ENCODE measurements at places on chromosomes 12 and 14.

DNA sequence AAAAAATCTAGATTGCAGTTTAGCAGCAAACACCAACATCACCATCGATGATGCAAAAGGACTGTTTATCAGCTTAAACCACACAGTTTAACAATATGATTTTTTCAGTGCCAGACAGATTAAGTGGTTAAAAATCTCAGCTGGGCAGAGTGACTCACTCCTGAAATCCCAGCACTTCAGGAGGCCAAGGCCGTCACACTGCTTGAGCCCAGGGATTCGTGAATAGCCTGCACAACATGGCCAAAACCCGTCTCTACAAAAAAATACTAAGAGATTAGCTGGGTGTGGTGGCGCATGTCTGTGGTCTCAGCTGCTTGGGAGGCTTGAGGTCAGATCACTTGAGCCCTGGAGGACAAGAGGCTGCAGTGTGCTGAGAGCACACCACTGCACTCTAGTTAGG, 8.9 kb downstream of the RSRC2 start:
- no peaks in the 10 kb centered on the region for H3K27me3 ChIP-seq
- H3K4me3 ChIP-seq: no peak overlapping the region
- H3K36me3 ChIP-seq: peaks cover 95% of the 10 kb centered on the region
- DNase-seq: no peak

DNA sequence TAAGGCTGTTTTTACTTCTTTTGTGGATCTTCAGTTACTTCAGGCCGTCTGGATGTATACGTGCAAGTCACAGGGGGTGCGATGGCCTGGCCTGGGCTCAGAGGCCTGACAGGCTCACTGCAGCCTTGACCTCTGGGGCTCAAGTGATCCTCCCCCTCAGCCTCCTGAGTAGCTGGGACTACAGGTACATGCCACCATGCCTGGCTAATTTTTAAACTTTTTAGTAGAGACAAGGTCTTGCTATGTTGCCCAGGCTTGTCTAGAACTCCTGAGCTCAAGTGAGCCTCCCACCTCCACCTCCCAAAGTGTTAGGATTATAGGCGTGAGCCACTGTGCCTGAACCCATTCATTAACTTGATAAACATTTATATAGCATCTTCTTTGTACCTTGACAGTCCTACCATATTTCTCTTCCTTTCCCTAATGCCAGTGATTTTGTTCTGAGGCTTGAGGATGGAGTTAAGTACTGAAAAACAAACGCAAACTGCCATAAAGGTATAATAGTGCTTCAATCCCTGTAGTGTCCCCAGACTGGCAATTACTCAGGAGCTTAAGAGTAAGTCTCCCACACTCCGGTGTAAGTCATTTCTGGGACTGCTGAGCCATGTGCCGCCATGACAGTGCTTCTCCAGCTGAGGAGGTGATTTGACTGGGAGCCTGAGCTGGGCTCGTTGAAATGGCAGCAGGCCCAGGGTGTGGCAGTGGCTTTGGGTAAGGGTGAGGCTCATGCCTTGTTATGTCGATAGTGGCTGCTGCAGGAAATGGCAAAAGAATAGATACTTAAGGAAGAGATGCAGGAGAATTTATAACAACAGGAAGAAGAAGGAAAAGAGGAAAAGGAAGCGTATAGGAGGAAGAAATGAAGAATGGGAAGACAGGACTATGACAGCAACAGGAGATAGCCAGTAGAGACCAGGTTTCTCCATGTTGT, 43.7 kb upstream of the HECTD1 start:
- H3K4me3 ChIP-seq: no peak overlapping the region
- H3K27me3 ChIP-seq: no peaks in the 10 kb centered on the region
- no peak overlapping the region for H3K27ac ChIP-seq
- no peaks in the 10 kb centered on the region for H3K4me1 ChIP-seq
- DNase-seq: no peak
- no peaks in the 10 kb centered on the region for H3K36me3 ChIP-seq

DNA sequence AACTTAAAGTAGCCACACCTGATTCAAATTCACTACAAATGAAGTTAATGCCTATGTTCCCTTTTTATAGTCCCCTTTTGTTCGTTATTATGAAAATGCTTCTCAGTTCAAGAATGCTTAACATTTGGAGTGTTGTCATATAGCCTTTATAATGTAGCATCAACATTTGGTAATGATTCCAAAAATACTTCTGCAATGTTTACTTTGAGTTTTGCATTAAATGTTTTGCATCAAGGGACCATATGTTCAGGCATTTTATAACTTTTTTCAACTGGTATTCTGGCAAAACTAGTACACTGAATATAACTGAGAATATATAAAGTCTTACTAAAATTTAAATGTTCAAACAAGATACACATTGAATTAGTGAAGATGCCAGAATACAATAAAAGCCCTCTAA, 209.6 kb upstream of the SLC16A7 start:
- H3K36me3 ChIP-seq: no peaks in the 10 kb centered on the region
- H3K27ac ChIP-seq: no peak overlapping the region
- no peaks in the 10 kb centered on the region for H3K27me3 ChIP-seq
- DNase-seq: no peak
- H3K4me3 ChIP-seq: no peak overlapping the region

DNA sequence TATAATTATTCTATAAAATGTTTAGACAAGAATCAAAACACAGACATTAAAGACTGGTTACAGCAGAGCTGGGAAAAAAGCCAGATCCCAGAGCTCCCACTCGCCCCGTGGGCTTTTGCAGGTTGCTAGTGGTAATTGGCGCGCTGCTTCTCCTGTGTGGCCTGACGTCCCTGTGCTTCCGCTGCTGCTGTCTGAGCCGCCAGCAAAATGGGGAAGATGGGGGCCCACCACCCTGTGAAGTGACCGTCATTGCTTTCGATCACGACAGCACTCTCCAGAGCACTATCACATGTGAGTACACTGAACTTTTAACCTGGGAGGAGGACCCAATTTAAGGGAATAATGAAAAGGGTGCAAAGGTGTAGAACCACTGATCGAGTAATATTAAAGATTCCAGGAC, 7.5 kb downstream of the TMEM52B start:
- no peaks in the 10 kb centered on the region for H3K36me3 ChIP-seq
- DNase-seq: no peak
- no peaks in the 10 kb centered on the region for H3K27me3 ChIP-seq
- H3K4me3 ChIP-seq: no peak overlapping the region
- H3K27ac ChIP-seq: no peak overlapping the region
- H3K4me1 ChIP-seq: peaks cover 18% of the 10 kb centered on the region

DNA sequence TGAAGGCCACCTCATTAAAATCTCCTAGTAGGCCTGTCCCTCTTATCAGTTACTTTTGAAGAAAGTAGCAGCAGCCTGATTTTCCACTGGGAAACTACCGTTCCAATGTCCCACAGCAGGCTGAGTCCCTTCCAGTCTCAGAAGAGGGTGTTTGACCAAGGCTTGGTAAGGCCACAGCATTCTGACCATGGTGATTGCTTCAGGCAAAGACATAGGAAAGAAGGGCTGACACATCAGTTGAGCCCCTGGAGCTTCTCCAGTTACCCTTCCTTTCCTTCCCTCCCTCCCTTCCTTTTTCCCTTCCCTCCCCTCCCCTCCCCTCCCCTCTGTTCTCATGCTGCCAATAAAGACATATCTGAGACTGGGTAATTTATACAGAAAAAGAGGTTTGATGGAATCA, 234.3 kb upstream of the NOS1 start:
- H3K27ac ChIP-seq: no peak overlapping the region
- no peak for DNase-seq
- H3K36me3 ChIP-seq: no peaks in the 10 kb centered on the region
- peaks cover 11% of the 10 kb centered on the region for H3K27me3 ChIP-seq
- no peak overlapping the region for H3K4me3 ChIP-seq
- H3K4me1 ChIP-seq: no peaks in the 10 kb centered on the region

DNA sequence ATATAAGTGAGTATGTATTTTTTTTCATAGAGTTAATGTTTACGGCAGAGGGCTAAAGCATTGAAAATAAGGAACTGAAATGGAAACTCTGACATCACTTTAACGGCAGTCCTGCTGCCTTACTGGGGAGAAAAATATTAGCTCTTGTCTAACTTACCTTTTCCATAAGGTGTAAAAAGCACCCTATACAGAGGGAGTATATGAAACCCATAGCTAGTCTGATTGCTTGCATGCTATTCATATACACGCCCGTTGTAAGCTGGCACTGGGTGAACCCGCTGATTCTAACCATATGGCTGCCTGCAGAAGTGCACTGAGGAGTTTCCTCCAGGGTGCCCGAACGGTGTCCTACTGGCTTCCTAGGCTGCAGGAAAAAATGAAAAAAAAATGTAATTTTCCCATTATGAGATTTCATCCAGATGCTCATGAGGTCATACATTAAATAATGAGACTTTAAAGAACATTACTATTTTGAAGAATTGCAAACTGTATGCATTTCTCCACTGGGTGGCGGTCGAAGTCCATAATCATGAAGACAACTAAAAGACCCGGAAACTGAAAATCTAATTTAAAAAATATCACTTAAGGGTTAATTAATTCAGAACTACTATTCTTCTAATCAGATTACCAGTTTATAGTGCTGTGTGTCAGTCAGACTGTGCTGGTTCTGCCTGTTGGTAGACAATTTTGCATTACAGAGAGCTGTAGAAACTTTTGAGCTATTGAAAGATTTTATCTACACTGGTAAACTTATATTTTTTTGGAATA, 144.7 kb downstream of the ALX1 start:
- no peak for DNase-seq
- H3K4me3 ChIP-seq: no peak overlapping the region
- H3K4me1 ChIP-seq: no peaks in the 10 kb centered on the region
- H3K27me3 ChIP-seq: peaks cover 11% of the 10 kb centered on the region

DNA sequence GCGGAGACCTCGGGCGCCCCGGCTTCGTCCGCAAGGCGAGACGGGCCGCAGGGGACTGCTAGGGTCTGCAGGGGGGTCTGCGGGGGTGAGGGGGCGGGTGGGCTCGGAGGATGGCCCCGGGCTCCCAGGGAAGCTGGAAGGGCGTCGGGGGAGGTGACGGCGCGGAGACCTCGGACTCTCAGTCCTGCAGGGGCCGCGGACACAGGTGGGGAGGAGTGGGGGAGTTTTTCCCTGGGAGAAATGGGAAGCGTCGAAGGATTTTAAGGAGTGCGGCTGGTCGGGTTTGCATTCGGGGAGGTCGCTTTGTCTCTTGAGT, 25.9 kb downstream of the ZBTB42 start:
- H3K27ac ChIP-seq: no peak overlapping the region
- peaks cover 23% of the 10 kb centered on the region for H3K4me1 ChIP-seq
- DNase-seq: no peak
- no peaks in the 10 kb centered on the region for H3K27me3 ChIP-seq
- H3K4me3 ChIP-seq: peak overlapping the region; percentile 71

- no peak for DNase-seq
- H3K27ac ChIP-seq: no peak overlapping the region
- no peaks in the 10 kb centered on the region for H3K27me3 ChIP-seq
- no peaks in the 10 kb centered on the region for H3K36me3 ChIP-seq
- no peaks in the 10 kb centered on the region for H3K4me1 ChIP-seq
Observed at GRCh38 chr12:19671695-19672094, 232.4 kb downstream of the AEBP2 start.

DNA sequence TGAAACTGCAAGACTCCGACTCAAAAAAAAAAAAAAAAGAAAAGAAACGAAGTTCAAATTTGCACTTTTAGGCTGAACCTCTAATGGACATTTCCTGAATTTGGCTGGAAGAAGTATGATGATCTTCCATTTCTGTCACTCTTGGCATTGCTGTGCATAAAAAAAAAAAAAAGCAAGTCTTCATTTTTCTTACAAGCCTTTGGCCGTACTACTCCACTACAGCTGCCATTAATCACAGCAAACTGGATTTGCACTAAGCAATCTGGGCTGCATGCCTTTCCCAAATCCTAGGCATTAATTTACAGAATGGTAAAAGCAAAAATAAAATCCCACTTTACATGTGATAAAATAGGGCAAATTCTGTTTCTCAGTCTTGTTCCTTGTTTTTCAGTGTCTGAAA, 7.1 kb downstream of the CSRP2 start:
- no peak for DNase-seq
- no peaks in the 10 kb centered on the region for H3K27me3 ChIP-seq
- no peaks in the 10 kb centered on the region for H3K36me3 ChIP-seq
- H3K27ac ChIP-seq: no peak overlapping the region
- H3K4me3 ChIP-seq: no peak overlapping the region

- no peak overlapping the region for H3K27ac ChIP-seq
- DNase-seq: peak; percentile 85
- H3K36me3 ChIP-seq: no peaks in the 10 kb centered on the region
- H3K27me3 ChIP-seq: no peaks in the 10 kb centered on the region
- H3K4me1 ChIP-seq: peaks cover 54% of the 10 kb centered on the region
Observed at GRCh38 chr14:100076606-100077005, 11.4 kb downstream of the EVL start.

DNA sequence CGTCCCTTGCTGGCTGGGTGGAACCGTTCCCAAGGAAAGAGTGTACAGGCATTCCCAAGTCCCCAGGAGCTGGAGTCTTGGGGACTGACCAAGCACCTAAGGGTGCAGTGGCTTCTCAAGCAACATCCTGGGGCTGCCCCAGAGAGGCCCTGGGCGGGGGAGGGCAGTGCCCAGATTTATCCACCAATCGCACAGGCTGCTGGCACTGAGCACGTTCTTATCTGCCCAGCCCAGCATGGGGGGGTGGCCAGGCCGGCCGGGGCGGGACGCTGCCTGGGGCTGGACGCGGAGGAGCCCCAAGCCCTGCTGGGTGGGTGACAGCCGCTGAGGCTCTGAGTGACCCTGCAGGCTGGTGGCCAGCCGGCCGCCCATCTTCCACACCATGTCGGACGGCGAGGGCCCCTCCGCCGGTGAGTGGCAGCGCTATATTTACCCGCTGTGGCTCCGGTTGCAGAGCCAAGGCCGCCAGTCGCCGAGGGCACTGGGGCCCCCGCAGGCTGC, 53.4 kb downstream of the CYP46A1 start:
- no peak for DNase-seq
- no peak overlapping the region for H3K27ac ChIP-seq
- H3K27me3 ChIP-seq: peaks cover 20% of the 10 kb centered on the region
- H3K4me3 ChIP-seq: peak overlapping the region; percentile 45

- H3K4me3 ChIP-seq: no peak overlapping the region
- no peak for DNase-seq
- H3K4me1 ChIP-seq: no peaks in the 10 kb centered on the region
- H3K27ac ChIP-seq: no peak overlapping the region
- H3K27me3 ChIP-seq: no peaks in the 10 kb centered on the region
- H3K36me3 ChIP-seq: no peaks in the 10 kb centered on the region
Observed at GRCh38 chr12:32100361-32100760, 6.3 kb upstream of the BICD1 start.

- H3K27ac ChIP-seq: no peak overlapping the region
- H3K27me3 ChIP-seq: no peaks in the 10 kb centered on the region
- no peak overlapping the region for H3K4me3 ChIP-seq
- no peak for DNase-seq
- no peaks in the 10 kb centered on the region for H3K36me3 ChIP-seq
- no peaks in the 10 kb centered on the region for H3K4me1 ChIP-seq
Observed at GRCh38 chr12:25276199-25276937, 25.6 kb upstream of the KRAS start.

GRCh38 chr14:46322730-46323403, 328.7 kb downstream of the RPL10L start:
- no peak overlapping the region for H3K4me3 ChIP-seq
- DNase-seq: no peak
- no peaks in the 10 kb centered on the region for H3K36me3 ChIP-seq
- H3K27ac ChIP-seq: no peak overlapping the region
- peaks cover 4% of the 10 kb centered on the region for H3K4me1 ChIP-seq
- H3K27me3 ChIP-seq: no peaks in the 10 kb centered on the region

All from suprapubic skin (tissue), 4 donors.